ENCODE measurements at places on chromosomes 12 and 14.

- DNase-seq: no peak
These were observed 224.6 kb upstream of the FOXN3 start for GRCh38 chr14:89641495-89642175.

- DNase-seq: peak; percentile 65
These were observed 110.9 kb upstream of the DNM1L start for GRCh38 chr12:32568228-32568627.

DNA sequence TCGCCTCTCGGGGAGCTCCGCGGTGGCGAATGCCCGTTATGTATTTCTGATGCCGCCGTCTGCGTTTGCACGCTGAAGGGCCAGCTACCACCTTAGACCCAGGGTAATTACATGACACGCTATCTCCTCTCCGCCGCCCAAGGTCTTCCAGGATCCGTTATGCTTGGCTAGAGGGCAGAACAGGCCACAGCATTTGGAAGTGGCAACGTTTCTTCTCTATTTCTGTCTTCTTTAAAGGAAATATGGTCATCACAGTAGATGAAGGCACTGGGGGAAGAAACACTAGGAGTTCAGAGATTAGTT is 861 bp upstream of the MDGA2 start:
- DNase-seq: no peak

GRCh38 chr12:44749566-44749965 is 126.5 kb downstream of the NELL2 start:
- DNase-seq: no peak

- DNase-seq: no peak
These were observed 1.1 kb downstream of the SHMT2 start for GRCh38 chr12:57230381-57231155.

DNA sequence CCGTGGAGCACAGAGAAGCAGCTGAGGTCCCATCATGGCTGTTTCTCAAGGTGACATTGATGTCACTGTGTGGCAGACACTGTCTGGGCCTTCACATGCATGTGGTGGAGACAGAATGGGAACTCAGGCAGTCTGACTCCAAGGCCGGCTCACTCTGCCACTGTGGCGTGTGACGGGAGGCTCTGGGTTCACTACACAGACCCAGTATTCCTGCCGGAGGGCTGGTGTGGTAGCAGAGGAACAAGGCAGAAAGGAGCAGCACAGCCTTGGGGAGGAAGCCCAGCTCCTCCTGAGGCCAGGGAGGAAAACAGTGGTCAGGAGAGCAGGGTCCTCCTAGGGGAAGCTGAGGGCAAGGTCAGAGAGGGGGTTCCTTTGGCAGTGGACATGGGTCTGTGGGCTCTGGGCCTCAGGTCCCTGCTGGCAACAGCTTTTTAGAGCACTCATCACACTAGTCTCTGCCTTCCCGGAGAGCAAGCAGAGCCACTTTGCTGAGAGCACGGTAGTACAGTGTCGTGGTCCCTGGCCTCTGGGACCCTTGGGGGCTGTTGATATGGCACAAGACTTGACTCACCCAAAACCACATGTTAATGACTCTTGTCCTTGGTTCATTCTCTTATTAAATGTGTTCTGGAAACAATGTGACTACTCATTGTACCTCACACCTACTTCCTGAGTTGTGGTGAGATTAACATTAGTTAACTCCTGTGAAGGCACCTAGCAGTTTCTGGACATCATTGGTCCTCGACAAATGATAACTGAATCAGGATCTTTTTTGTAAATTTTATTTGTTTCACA is 21.3 kb downstream of the DCAF4 start:
- no peak for DNase-seq

DNA sequence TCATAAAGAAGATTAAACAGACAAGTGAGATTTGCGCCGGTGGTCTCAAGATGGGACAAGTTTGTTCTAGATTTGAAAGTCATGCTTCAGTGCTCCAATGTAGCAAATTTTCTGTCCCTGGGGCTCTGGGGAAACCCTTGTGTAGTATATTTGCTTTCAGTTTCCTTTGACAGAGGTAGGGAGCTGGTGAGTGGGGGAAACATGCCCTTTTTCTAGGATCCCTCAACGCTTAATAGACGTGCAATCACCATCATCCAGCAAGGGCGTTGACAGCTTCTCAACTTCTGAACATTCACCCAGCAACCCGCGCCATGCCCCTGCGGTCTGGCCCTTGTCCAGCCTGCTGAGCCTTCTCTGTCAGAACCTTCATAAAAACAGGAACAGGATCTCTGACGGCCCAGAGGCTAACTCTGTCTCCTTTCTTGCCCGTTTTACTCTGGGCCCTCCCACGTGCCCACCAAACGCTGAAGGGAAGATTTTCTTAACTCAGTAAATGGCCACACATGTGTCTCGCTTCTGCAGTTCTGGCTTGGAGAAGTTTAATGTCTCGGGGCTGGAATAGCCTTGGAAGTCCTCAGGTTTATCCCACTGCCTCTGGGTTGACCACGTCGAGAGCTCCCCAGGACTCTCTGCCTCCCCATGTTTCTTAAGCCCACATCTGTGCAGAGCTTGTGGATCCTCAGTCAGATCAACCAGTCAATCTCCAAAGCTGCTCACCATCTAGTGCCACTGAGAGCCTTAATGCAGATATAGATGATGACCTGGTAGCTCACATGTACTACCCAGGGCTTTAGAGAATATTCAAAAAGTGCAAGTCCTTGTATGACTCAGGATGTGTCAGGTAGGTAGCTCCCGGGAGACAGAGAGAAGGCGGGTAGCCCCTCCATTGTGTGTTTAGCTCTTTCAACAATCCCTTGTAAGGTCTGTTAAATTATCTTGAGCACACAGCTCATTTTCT is 58.1 kb upstream of the CCND2 start:
- no peak for DNase-seq

GRCh38 chr12:99257672-99258071 is 389.9 kb upstream of the GARIN6 start:
- no peak for DNase-seq

DNA sequence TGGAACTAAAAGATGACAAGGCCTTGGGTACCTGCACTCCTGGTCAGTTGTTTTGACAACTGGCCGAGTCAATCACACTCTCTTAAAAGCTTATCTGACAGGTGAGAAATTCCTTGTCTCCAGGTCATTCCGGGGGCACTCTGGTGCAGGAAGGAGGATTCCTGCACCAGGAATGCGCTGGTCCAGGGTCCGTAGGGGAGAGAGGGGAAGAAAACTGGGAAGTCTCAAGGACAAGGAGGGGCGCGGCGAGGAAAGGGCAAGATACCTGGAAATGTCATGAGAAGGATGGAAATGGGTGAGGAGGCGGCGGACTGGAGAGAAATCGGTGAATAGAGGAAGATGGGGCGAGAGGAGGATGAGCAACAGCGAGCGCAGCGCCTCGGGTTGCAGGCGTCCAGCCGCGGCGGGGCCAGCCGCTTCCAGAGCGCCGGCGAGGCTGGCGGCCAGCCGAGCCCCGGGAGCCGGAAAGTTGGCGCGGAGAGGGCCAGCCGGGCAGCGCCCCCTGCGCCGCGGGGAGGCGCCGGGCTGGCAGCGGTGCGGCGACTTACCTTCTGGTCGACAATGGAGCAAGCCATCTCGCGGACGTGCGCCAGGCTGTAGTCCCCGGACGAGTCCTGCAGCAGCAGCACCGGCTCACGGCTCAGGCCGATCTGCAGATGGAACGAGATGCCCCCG is 809 bp downstream of the PRKD1 start:
- DNase-seq: no peak

- no peak for DNase-seq
These were observed 483.4 kb downstream of the LRFN5 start for GRCh38 chr14:42090122-42090521.

- DNase-seq: no peak
These were observed 286.3 kb upstream of the ATP2B1 start for GRCh38 chr12:89994911-89995310.

DNA sequence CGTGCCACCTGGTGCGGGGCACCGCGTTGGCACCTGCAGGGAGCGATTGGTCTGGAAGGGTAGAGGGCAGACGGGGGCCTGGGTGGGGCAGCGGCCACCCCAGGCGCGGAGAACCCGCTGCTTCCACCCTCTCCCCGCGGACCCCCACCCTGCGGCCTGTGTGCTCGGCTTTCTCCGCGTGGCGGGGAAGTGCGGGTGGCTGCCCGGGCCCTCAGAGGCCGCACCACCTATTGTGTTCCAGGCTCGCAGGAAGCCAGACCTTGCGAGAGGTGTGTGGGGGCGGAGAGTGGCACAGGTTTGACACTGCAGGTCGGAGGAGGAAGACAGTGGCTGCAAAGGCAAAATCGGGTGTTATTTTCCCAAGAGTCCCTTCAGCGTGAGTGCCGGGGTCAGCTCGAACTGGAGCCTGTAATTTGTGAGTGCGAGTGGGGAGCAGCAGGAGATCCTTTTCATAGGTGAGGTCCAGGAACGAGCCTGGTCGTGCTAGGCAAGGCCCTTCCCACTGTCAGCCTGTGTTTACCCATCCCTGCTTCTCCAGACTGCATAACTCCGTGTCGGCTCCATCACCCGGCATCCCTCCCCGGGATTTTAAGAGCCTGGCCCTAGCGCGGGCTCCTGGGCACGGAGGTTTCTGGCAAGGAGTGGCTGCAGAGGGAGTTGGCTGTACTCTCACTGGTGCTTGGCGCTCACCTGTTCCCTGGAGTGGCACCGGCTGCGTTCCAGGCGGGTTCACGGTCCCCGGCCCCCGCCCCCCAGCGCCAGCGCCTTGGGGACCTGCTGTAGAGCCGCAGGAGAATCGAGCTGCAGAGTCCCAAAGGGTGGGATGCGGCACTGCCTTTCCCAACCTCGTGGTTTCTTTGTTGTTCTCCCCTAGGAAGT is 935 bp downstream of the TBC1D30 start:
- no peak for DNase-seq

DNA sequence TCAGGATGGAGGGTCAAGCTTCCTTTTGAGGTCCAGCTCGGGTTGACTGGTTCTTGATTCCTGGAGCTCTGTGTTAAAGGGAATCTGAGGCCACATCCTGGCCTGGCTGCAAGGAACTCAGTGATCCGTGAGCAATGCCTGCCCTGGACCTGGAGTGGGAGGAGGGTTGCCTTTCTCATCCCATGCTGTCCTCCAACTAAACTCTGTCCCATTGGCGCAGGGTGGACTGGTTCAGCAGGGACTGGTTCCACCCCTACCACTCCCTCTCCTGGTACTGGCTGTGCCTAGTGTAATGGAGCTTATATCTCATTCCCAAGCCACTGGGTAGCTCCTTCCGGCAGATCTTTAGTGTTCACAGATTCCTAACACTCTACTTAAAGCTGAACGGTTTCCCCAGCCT is 3.9 kb upstream of the CMKLR1 start:
- no peak for DNase-seq

- DNase-seq: peak; percentile 75
These were observed 62.5 kb downstream of the DRAM1 start for GRCh38 chr12:101939856-101940265.

- no peak for DNase-seq
These were observed 33.9 kb downstream of the SERPINA3 start for GRCh38 chr14:94646066-94646465.

- DNase-seq: no peak
These were observed 27.7 kb upstream of the BLTP3B start for GRCh38 chr12:100170313-100170858.

DNA sequence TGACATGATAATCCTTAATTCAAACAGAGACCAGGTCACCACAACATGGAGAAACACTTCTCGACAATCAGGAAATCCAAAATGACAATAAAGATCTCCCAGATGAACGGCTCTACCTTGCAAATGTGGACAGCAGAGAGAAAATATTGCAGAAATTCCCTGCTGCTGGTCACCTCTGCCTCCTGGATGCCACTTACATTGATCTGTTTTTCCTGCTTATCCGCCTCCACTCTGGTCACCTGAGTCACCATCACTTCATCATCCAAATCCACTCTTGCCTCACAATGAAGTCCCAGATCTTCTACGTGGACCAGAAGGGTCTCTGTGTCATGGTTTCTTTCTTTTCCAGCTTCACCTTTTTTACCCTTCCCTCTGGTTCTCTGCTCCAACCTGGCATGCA is 21.1 kb downstream of the TTC9 start:
- no peak for DNase-seq

DNA sequence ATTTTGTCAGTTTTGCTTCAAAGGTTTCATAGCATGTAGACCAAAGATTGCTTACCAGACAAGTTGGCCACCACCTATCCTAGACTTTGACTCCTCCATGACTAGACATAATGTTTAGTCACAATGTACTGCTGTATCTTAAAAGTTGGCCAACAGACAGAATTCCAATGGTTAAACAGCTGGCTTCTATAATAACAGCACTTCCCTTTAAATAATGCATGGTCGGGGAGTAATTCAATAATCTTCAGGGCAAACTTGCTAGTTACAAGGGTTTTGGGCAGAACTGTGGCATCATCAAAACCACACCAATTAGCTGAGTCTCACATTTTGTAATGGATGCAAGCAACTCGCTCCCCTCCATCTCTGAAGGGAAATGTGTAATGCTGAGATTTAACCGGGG is 56.9 kb downstream of the IGF1 start:
- DNase-seq: peak; percentile 18

- no peak for DNase-seq
These were observed 241.7 kb downstream of the DPF3 start for GRCh38 chr14:72652179-72652578.

- DNase-seq: no peak
These were observed 3.3 kb upstream of the KRT18 start for GRCh38 chr12:52945389-52946232.

GRCh38 chr12:72313806-72314205 is 41.6 kb downstream of the TRHDE start:
- DNase-seq: no peak

- DNase-seq: no peak
These were observed 93.0 kb downstream of the DPF3 start for GRCh38 chr14:72800848-72801370.

All from stromal cell of bone marrow (primary cell).